ENCODE measurements at places on chromosomes 6 and 20. TPM values are rescaled to one million over a fixed set of nuclear protein-coding genes. Genes with fewer than 3 reads are reported as not detected.

The DEFB126 gene
- not detected for total RNA-seq

The ADAM33 gene
- 52.8 TPM for total RNA-seq

The ZC2HC1B gene
- total RNA-seq, result 0.53 TPM

The TCP11 gene
- total RNA-seq, result 0.44 TPM

The C20orf204 gene
- total RNA-seq, result 0.84 TPM

The HLA-G gene
- total RNA-seq, result not detected

The SLA2 gene
- 0.09 TPM for total RNA-seq

The FNDC1 gene
- 73.6 TPM for total RNA-seq

The QRSL1 gene
- 18.0 TPM for total RNA-seq

The SCRT2 gene
- not detected for total RNA-seq

DNA sequence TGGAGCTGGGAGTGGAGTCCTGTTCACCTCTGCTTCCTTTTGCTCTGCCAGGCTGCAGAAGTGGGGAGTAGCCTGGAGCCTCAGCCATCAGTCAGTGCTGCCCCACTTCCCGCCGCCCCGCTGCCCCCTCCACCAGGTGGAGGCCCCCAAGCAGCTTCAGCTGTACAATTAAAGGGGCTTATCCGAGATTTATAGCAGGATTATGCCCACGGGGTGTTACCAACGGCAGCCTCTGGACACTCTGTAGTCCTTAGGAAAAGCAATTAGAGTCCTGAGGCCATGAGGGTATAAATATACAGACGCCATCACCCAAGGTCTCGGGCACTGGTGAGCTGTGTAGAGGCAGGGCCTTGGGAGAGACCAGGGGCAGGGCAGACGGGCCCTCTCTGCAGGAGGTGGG, 55.4 kb downstream of the GRM4 start:
- DNase-seq, result no peak

- no peak for DNase-seq
Observed at GRCh38 chr6:14379568-14379967, 262.0 kb downstream of the CD83 start.

- DNase-seq, result no peak
Observed at GRCh38 chr20:37680420-37680819, 13.4 kb upstream of the CTNNBL1 start.

- DNase-seq, result peak; percentile 75
Observed at GRCh38 chr6:797479-798077, 104.6 kb upstream of the EXOC2 start.

DNA sequence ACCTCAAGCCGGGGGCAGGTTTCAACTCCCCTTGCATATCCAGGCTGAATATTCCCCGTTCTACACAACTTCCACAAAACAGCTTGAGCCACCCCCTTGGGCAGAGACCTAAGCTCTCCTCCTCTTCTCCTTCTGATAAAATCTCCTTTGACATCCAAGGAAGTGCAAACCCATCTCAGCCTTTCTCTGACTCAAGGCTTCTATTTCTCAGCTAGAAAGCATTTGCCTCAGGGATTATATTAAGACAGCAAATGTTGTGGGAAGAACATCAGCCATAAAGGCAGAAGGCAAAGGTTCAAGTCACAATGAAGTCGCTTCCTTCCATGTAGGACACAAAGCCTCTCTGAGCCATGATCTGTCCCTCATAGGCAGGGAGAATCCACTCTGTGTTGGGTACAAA, 386.6 kb upstream of the ARID1B start:
- no peak for DNase-seq

GRCh38 chr6:15956205-15957106, 172.4 kb upstream of the MYLIP start:
- peak; percentile 26 for DNase-seq

DNA sequence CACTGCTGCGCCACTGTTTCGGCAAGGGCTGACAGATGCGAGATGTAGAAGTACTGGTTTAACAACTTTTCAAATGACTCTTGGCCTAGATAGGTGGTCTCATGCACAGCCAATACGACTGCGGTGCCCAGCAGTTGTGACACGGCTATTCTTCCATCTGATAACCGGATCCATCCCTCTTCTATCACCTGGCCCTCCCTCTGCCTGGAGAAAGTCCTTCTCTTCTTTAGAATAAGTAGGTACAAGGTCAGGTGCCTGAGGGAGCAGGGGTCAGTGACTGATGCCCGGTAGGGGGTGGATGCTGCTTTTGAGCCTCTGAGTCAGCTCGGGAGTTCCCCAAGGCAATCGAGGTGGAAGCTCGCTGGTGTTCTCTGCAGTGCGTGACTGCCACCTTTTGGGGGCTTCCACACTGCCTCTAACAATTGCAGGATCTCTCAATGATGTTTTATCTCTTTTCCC, 166.8 kb upstream of the GRIK2 start:
- no peak for DNase-seq

GRCh38 chr6:21151119-21151518, 442.4 kb upstream of the SOX4 start:
- DNase-seq, result no peak

GRCh38 chr20:1165941-1166340, 18.8 kb downstream of the TMEM74B start:
- DNase-seq, result no peak

DNA sequence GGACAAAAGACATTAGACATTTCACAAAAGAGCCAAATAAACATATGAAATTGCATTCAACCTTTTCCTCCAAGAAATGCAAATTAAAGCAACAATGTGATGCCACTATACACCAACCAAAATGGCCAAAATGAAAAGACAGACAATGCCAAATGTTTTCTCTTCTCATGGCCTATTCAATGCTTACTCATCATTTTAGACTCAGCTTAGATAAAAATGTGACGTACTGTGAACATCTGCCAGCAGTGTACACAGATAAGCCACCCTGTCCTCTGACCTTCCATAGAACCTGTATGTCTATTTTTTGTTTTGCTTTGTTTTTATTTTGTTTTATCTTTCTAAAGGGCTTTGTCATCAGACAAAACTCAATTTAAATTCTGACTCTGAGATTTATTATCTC, 385.2 kb downstream of the FRK start:
- DNase-seq, result no peak

DNA sequence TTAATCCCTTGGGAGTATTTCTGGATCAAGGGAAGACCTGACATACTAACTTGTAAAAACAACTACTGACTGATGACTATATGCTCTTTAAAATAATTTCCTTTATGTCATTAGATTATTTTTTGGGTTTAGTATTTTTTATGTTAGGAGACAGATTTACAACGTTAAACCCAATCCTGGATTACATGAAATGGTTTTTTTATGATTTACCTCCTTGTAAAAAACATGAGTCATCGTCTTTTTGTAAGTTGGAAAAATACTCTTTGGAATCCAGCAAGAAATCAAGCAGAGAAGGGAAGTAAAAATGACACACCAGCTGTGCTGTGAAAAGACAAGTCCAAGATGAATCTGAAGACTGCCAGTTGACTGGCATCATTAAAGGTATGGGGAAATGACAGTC, 6.7 kb downstream of the STK4 start:
- DNase-seq, result no peak

DNA sequence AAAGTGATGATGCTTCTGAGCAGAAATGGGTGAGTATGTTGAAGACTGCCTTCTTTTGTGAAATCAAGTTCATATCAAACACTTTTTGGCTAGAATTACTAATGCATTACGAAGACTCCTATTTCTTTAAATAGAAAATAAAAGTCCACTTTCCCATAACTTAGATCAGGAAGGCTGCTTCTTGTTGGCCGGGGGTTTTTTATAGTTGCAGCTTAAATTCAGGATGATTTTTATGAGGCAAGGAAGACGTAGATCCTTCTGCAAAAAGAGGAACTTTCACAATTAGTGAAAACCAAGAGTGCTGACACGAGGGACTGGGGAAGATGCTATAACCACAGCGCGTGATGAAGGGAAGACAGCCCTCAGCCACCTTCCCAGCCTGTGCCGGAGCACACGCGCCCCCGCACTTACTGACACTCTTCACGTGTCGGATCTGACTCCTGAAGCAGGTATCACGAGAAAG, 206.1 kb upstream of the PRDM1 start:
- peak; percentile 78 for DNase-seq

- no peak for DNase-seq
Observed at GRCh38 chr20:49030954-49031619, 15.0 kb upstream of the CSE1L start.

DNA sequence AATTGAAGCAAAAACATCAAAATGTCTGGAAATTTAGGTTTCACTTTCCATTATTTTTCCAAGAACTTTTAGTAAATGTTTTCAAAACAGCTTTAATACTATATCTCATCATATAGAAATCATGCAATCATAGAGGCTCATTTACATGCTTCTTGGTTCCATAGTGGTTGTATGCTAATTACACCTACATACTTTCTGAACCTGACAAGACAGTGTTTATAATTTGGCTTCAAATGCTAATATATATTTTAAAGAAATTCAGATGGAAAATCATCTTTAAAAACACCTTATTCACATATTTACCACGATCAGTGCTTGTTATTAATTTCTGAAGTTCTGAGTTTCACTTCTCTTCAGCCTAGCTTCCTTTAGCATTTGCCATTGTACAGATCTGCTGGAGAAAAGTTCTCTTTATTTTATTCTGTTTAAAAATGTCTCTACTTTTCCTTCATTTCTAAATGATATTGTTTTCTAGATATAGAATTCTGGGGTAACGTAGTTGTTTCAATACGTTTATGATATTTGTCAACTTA, 89.9 kb downstream of the PLCB1 start:
- no peak for DNase-seq

DNA sequence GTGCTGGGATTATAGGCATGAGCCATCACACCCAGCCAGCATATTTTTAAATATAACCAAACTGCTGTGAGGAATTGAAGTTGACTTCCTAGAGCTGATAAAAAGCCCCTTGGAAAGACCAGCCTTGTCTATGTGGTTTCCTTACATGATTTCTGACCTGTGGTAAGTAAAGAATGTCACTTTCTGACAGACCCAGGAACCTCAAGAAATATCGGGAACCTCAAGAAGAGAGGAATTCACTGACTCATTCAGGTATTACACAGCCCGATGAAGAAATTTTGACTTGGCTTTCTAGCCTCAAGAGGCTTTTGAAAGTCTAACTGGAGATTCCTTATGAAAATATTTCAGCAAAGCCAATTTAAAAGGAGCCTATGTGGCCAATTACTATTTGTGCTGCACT, 71.8 kb downstream of the FOXF2 start:
- no peak for DNase-seq

DNA sequence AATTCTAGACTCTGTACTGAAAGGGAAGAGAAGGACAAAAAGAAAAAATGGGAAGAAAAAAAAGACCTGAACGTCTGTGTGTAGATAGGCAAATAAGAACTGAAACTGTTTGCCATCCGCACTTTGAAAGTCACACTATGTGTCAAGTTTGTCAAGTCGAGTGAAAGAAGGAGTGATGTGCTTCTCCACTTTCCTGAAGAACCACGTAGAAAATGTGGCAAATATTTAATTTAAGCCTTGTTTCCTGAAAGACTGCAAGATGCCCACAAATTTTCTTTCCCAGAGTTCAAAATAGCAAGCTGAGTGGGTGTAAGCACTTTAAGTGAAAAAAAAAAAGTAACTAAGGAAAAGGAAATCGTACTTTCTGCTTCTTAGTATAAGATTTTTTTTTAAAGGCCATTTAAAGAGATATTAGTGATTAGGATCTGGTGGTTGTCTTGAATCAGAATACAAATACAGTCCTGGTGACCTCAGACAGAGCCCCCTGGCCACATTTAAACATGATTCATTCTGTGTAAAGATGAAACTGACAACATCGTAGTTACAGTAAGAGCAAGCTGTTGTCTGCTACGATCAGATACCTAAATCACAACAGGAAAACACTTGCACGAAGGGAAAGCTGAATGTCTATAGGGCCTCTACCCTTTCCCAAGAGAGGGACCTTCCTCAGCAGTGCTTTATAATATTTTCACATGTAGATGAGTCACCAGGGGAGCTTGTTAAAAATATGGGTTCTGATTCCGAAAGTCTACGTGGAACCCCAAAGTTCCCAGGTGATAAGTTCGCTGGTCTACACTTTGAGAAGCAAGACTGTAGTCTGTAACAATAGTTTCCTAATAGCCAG, 102.3 kb downstream of the HIVEP2 start:
- no peak for DNase-seq

GRCh38 chr6:83061190-83061589, 4.5 kb downstream of the UBE3D start:
- DNase-seq, result no peak

Data from muscle of leg (tissue), 16 donors.